Stimulated activated CD8-positive, alpha-beta memory T cell treated with anti-CD3 and anti-CD28 coated beads, Interleukin-7, amount 100 ng/mL, for 1 hour (primary cell): ENCODE measurements at places on chromosomes 1 and 21.

DNA sequence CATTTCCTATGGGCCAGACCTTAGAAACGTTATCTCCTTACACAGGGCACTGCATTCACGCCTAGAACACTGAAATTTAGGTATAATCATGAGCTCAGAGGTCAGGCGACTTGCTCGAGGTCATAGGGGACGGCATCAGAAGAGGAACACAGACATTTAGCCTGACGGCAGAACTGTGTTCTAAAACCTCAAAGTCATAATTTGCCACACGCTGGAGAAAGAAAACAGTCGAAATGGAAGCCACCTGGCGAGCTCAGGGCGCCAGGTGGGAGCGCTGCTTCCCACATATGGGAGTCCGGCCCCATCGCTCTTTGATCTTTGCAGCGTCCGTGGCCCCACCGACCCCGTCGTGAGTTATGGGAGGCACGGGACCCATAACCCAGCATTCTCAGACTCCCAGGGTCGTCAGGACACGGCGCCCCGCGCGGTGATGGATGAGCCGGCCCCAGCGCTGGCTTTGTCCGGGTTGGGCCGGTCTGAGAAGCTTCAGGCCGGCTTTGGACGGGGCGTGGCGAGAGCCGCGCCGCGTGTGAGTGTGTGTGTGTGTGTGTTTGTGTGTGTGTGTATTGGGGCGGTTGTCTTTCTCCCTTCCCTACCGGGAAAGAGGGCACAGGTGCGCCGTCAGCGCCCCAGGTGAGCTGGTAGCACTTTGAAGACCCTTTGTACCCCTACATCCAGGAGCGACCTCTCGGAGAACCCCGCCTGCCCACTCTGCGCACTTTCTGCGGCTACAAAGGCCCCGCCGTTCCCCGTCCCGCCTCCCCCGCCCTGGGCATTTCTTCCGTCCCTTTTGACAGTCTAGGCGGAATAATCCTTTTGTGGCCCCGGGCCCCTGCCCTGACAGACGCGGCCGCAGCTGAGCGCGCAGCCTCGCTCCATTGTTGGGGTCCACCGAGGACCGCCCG lies 861 bp upstream of the DRAXIN start:
- DNase-seq: no peak

- no peak for DNase-seq
Measured at GRCh38 chr1:88101041-88101440, 583.0 kb upstream of the PKN2 start.

DNA sequence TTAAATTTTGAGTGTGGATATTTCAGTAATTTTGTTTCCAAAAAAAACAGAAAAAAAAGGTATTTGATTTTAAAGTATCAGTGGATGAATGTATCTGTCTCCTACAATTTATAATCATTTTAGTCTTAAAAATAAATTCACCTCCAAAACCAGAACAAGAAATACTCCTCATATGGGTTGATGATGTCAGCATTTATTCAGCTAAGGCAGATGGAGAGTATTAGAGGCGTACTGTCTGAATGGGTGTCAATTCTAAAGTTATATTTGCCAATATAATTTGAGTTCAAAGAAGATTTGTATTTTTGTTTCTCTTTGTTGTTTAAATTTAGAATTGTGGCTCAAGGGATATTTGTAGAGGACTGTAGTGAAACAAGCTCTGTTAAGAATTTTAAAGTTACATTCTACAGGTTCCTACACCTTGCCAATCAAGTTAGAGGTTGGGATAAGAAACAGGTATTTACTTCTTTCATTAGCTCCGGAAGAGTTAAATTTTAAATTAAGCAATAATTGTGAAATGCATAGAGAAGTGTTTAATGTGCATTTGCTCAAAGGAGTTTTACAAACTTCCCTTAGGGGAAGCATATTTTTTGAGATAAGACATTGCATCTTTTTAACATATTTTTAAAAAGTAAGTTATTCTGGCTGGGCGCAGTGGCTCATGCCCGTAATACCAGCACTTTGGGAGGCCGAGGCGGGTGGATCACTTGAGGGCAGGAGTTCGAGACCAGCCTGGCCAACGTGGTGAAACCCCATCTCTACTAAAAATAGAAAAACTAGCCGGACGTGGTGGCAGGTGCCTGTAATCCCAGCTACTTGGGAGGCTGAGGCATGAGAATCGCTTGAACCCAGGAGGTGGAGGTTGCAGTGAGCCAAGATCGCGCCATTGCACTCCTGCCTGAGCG lies 1.2 kb downstream of the PLA2G4A start:
- no peak for DNase-seq

- no peak for DNase-seq
Measured at GRCh38 chr1:101745551-101746270, 251.0 kb downstream of the OLFM3 start.

DNA sequence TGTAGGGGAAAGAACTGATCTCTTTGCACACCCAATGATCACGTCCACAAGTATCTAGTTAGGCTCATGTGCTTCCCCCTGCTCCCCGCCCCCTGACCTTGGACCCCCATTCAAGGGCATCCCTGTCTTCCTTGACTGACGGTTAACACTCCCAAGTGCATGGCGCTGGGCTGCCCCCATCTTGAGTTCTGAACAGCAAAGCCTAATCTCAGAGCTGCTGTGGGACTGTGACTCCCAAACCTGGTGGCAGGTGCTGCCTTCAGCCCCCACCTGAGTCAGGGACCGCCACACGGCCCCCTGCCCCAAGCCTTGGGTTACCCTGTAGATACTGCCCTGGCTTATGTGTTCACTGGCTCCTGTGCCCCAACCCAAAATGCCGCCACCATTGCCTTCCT lies 925 bp downstream of the TNNI1 start:
- no peak for DNase-seq

GRCh38 chr1:35668506-35668905 lies 27.2 kb upstream of the PSMB2 start:
- DNase-seq: no peak

- DNase-seq: peak; percentile 25
Measured at GRCh38 chr1:11858968-11859871, 475 bp upstream of the NPPB start.

GRCh38 chr1:50700214-50700613 lies 259.9 kb downstream of the FAF1 start:
- no peak for DNase-seq

DNA sequence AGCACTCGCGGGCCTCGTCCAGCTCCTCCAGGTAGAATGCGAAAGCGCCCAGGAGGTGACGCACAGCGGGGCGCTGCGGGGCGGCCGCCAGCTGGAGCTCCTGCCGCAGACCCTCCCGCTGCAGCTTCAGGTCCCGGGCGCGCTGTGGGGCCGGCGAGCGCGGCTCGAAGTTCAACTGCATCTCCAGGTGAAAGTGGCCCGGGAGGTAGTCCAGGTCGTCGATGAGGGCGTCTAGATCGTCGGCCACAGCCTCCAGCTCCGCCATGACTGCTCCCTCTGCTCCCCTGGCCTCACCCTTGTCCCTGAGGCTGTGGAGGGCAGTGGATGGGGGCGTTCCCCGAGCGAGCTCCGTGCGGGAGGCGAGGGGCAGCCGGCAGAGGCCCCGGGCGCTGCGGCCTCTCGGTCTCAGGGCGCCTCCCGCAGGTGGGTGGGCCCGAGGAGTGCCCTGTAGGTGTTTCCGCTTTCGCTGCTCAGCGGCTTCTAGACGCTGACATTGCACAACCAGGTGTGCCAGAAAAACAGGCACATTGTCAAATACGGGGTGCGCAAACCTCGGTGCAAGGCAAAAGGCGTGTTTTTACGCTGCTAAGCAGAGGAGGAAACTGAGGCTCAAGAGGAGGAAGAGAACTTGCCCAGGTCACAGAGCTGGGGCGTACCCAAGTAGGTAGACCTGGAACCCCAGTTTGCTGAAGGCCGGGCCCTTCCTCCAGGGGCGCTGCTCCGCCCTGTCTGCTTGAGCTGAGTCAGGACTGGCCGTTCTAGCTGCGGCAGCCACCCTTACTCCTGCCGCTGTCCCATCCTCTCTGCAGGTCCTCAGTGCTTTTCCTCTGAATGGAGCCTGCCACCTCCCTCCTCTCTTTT lies at the start of gene TTC22:
TTC22 (minus strand) TSS at position 425 of the 861 bp plus-strand sequence; CDS start at position 265, 160 bp downstream.
- peak; percentile 51 for DNase-seq

DNA sequence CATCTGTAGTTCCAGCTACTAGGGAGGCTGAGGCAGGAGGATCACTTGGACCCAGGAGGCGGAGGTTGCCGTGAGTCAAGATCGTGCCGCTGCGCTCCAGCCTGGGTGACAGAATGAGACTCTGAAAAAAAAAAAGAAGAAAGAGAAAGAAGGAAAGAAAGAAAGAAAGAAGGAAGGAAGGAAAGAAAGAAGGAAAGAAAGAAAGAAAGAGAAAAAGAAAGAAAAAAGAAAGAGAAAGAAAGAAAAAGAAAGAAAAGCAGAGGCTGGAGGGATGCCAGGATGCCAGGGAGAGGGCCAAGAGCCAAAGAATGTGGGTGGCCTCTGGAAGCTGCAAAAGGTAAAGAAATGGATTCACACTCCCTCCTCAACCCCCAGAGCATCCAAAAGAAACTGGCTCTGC lies 8.2 kb upstream of the KCNE2 start:
- no peak for DNase-seq

DNA sequence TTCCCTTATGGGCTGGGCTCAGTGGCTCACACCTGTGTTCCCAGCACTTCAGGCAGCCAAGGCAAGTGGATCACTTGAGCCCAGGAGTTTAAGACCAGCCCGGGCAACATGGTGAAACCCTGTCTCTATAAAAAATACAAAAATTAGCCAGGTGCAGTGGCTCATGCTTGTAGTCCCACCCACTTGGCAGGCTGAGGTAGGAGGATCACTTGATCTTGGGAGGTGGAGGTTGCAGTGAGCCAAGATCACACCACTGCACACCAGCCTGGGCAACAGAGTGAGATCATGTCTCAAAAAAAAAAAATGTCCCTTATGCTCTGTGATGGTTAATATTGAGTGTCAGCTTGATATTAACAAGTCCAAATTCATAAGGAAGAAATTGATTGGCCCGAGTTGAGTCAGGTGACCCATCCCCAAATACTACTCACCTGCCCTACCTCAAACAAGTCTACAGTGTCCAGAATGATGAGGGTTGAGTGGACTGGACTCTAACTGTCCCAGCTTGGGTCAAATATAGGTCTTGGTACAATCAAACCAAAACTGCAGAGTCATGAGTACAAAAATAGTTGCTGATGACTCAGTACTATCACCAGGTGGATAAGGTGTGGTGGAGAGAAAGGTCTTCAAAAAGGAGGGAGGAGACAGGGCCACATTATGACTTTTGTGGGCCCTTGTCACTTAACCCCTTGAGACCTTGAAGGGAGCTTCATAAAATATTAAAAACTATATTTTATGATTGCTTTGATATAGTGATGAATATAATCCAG lies 161.0 kb downstream of the ZNF326 start:
- no peak for DNase-seq

- DNase-seq: no peak
Measured at GRCh38 chr1:27562534-27563340, 41.2 kb downstream of the AHDC1 start.

DNA sequence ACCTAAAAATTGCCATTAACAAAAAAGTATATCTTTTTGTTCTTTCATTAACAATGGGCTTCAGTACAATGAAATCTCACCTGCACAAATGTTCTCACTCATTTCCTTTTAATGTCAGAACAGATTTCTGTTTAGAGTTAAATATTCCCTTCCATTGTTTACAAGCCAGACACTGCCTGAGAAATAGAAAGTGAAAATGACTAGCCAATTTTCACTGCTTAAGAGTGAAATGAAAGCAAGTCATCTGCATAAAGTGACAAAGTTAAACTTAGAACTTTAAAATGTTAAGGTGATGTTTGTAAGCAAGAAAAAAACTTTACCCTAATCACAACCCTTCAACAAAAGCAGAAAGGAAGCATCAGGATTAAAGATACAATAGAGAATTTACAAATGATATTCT lies 27.5 kb downstream of the COA6 start:
- DNase-seq: no peak

- DNase-seq: no peak
Measured at GRCh38 chr1:4662168-4662567, 7.8 kb downstream of the AJAP1 start.

DNA sequence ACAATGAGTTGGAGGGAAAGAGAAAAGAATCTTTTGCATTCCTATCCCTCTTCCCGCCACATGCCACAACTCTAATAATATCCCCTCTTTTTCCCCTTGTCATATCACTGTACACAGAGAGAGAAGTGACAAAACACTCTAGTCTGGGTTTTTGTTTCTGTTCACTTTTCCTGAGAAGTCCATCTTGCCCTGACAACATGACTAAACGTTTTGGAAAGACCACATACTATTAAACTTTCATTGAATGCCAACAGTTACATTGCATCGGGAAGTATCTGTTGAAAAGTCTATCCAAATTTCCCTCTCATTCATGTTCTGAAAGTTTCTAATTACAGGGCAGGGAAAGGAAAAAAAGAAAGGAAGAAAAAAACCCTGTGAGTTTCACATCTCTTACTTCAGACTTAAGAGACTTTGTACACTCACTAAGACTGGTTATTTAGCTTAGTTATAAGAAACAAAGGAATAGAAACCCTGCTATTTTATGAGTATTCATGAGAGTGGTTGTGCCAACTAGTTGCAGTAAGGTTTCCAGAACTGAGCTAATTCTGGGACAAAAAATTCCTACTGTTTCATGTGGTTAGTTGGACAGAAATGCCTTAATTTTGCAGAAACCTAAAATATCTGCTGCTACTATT lies 16.9 kb downstream of the PLA2G4A start:
- no peak for DNase-seq

GRCh38 chr1:165207853-165208515 lies 148.5 kb downstream of the LMX1A start:
- DNase-seq: no peak

DNA sequence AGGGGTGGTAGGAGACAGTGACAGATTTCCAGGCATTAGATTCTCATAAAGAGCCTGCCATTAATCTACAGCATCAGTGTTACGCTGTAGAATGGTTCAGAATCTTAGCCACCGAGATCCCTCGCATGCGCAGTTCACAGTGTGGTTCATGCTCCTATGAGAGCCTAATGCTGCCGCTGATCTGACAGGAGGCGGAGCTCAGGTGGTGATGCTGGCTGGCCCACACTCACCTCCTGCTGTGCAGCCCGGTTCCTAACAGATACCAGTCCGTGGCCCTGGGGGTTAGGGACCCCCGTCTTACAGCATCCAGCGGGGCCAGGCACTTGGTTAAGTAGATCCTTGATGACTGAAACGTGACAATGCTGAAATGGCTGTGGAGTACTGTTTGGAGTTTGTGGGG lies 163.6 kb upstream of the C1orf21 start:
- DNase-seq: no peak
